T-helper 2 cell (primary cell): ENCODE measurements at places on chromosomes 3 and 15.

- no peak for DNase-seq
Observed at GRCh38 chr15:45234562-45235235, 17.3 kb upstream of the SLC28A2 start.

DNA sequence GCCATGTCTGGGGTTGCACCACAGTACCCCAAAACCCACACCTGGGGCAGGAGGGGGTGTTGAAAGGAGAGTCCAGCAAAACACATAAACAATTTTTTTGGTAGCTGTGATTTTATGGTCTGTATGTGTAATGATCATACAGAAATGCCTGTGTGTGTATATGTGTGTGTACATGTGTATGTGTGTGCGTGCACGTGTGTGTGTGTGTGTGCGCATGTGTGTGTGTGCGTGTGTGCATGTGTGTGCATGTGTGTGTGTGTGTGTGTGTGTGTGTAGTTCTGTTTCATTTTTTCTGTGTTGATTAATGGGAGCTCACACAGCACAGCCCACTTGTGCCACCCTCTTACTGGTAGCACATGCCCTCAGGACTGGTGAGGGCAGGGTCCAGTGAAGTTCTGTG is 96.3 kb upstream of the OXTR start:
- DNase-seq: no peak

GRCh38 chr3:19093084-19093483 is 55.2 kb upstream of the KCNH8 start:
- DNase-seq: no peak

GRCh38 chr15:60800299-60801072 is 321.5 kb upstream of the ICE2 start:
- no peak for DNase-seq

GRCh38 chr3:178785961-178786360 is 249.7 kb downstream of the KCNMB2 start:
- no peak for DNase-seq

DNA sequence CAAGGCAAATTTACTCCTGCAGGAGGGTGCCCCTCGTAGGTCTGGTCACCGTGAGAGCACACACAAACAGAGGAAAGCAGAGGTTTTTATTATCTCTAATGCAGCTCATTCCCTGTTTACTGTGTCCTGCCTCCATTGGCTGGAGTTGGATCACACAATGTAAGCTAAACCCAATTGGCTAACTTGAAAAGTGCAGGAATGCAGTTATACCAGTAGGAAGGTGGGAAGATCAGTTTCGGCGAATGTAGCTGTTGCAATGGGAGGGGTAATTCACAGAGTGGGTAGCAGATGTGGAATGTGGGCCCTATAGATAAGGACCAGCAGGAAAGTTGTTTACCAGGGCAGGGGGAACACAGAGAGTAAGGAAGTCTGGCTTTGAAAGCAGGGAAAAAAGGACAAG is 42.5 kb upstream of the NPAP1 start:
- DNase-seq: no peak

- DNase-seq: no peak
Observed at GRCh38 chr15:50051811-50052419, 67.1 kb downstream of the ATP8B4 start.

- peak; percentile 19 for DNase-seq
Observed at GRCh38 chr15:52031556-52031955, 12.5 kb downstream of the MAPK6 start.

DNA sequence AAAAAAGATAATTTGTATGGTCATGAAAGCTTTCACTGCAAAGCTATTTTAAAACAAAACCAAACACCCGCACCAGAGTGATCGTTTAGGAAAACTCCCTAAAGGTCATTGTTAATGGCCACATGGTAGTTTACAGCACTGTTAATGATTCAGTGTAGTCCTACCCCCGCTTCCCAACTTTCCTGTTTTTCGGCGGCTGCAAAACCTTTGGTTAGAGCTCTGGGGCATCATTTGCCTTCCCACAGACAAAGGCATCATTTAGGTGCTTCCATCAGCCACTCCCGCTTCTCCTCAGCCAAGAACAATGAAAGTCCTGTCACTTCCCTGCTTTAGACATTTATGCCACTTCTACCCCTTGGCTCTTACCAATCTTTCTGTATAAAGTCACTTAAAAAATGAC is 10.6 kb downstream of the MELTF start:
- DNase-seq: no peak

- no peak for DNase-seq
Observed at GRCh38 chr3:100120693-100121092, 6.4 kb upstream of the FILIP1L start.

- no peak for DNase-seq
Observed at GRCh38 chr15:39165020-39165706, 415.7 kb upstream of the THBS1 start.

DNA sequence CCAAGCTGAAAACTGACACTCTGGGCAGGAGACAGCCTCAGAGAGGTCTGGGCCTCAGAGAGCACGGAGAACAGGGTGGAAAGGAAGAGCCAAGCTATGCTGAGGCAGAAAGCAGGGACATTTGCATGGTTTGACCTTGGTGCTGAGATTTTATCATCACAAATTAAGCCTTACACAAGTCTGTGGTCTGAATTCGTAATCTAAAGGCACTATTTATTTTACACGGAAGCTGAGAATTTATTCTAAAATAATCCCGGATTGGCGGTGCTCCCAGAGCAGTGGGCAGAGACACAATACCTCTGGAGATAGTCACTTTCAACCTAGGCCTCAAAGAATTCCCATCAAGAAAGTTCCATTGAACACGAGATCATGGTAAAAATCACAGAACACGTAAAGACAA is 47.5 kb downstream of the CFAP92 start:
- DNase-seq: no peak

- DNase-seq: no peak
Observed at GRCh38 chr3:122628567-122628966, 51.1 kb downstream of the PARP15 start.

GRCh38 chr3:143120716-143121240 is 1.2 kb downstream of the CHST2 start:
- peak; percentile 6 for DNase-seq

DNA sequence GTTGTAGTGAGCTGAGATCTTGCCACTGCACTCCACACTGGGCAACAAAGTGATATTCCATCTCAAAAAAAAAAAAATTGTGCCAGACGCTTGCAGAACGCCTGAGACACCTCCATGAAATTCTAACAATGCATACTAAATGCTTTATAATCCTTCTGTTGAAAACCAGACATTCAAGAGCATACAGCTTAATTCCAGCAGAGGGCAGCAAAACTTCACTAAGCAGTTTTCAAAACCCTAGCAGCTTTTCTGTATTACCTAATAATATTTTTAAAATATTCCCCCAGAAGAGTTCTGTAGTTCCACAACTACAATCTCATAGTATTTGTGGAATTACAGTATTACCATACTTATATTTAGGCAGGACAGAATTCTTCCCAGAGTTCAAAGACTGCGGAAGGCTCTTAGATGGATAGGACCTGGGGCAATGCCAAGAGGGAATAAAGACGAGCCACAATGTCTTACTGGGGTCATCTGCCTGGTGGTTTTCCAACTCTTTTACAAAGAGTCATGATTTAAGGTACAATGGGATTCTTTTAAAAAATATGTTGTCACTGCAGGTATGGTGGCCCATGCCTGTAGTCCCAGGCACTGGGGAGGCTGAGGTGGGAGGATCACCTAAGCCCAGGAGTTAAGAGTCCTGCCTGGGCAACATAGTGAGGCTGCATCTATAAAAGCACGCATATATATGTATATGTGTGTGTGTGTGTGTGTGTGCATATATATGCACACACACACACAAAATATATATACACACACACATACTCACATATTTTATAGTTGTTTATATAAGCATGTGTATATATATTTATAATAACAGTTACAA is 19.6 kb upstream of the TASOR start:
- no peak for DNase-seq

DNA sequence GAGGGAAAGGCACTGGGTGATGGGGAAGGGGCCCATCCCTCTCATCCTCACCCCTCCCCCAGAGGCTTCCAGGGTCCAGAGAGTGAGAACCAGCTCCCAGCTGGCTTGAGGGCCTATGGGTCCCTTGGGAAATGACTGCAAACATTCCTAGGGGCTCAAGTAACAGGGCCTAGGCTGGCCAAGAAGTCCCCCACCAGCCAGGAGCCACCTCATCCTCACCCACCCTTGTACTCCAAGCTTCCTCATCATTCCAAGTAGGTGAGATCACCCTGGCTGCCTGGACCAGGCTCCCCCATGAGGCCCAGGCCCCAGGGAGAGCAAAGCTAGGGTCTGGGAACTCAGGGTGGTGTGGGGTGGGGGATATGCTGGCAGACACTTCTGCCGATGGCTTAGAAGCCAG is 14.8 kb downstream of the LOXL1 start:
- no peak for DNase-seq

DNA sequence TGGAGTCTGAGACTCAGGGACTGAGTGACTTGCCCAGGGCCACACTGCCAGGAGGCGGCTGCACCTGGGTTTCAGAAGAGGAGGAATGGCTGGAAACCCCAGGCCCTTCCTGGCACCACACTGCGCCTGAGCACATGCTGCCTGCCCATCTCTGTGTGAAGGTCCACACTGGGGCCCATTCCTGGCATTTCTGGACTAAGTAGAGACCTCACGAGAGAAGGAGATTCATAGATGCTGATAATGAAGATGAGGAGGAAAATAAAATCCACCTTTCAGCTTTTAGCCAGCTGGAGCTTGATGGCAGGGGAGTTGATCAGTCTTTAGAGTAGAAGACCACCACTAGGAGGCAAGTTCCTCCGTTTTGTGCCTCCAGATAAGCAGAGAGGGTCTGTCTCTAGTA is 40.2 kb upstream of the TF start:
- no peak for DNase-seq

DNA sequence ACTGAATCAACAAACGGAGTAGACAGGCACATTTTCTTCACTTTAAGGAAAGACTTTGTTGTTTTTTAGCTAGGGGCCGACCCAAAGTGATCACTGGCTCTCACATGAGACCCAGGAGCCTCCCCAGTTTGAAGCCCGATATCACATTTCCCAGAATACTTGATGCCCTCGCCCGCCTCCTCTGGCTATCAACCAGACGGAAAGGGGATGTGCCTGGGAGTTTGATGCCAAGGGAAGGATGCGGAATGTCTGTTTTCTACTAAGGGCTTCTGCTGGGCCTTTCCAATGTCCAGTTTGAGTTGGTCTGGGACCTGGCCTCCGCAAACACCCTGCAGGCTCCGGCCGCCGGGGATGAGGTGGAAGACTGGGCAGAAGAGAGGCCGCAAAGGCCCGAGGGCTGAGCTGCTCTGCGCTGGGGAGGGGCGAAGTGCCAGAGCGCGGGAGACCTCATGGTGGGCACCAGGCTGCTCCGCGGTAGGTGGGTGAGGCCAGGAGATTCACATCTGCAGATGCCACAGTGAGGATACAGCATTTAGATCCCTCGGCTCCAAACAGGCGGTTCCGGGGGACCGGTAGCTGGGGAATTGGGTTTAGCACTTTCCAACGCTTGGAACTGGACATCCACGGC is 491 bp upstream of the ZNF774 start:
- DNase-seq: no peak

DNA sequence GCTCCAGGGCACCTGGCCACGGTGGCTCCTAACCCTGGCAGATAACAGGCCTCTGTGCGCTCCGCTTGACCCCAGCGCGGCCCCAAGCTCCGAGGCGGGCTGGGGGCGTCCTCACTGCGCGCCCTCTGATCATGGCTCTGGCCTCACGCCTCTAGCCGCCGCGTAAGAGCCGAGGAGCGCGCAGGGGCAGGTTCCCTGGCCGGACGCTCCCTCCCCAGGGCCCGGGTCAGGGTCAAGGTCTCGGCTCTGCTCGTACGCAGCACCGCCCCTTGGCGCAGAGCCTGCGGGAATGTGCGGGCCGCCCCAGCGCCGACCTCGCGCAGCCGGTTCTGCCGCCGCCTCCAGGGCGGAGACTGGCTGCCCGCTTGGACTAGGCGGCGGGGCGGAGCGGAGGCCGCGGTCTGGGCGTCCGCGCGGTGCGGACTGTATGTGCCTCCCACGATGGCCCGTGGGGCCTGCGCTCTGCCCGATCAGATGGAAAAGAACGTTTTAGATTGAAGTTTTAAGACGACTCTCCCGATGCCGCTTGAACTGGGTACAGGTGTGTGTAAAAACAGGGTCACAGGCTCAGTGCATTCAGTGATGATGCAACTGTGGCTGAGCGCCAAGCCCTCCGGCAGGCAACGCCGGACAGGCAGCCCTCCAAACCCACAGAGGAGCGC is 40.8 kb downstream of the CHST14 start:
- no peak for DNase-seq

DNA sequence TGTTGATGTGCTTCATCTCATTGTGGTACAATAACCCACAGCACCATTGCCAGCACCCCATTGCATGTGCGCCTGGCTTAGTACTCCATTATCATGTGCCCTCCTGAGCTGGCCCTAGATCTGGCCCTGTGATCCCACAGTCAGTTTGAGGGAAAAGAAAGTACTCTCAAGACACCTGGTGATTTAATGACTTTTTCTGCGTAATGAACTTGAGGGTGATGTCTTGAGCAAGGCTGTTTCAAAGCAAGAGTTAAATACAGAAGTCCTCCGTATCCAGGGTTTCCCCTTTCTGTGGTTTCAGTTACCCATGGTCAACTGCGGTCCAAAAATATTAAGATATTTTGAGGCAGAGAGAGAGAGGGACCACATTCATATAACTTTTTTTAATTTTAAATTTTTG is 16.3 kb downstream of the C3orf20 start:
- no peak for DNase-seq

DNA sequence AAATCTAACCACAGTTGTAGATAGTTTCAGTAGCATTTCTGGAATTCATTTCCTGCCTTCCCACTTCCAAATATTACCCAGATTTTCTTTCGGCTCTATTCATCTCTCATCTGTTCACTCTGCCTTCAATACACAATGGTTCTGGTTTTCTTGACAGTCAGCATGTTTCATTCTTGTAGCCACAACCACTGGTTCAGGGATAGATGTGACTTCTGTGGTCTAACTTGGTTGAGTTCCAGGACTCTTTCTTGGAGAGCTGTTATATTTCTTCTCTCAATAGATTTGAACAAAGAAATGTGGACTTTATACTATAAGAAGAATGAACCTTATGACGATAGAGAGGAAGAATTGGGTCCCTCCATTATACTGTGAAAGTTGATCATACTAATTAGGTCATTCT is 228.8 kb downstream of the NSUN3 start:
- DNase-seq: no peak

- DNase-seq: no peak
Observed at GRCh38 chr3:144241404-144241803, 269.8 kb downstream of the DIPK2A start.

GRCh38 chr3:194296454-194297263 is 54.5 kb downstream of the CPN2 start:
- no peak for DNase-seq

- DNase-seq: no peak
Observed at GRCh38 chr3:149516920-149517319, 42.4 kb downstream of the TM4SF4 start.

- DNase-seq: no peak
Observed at GRCh38 chr3:148923592-148923991, 58.5 kb downstream of the CPA3 start.
